ENCODE measurements at places on chromosomes 12 and 14.
A peak's percentile ranks its signal among the peaks of the same experiment; 100 is the strongest.

DNA sequence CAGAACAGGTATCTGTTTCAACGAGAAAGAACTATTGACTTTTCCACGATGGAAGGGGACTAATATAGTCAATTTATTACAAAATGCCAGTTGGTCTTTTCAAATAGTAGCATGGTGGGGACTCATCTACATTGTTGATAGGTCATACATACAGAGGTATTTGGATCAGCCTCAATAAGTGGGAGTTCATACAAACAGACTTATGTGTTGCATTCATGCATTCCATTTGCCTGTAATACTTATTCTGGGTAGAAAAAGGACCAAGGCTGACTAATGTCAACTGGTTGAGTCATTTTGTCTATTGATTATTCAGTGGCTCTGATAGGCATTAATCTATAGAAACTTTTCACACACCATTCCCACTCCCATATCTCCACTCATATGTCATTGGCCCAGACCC lies 41.5 kb upstream of the GLIPR1 start:
- no peak for DNase-seq

DNA sequence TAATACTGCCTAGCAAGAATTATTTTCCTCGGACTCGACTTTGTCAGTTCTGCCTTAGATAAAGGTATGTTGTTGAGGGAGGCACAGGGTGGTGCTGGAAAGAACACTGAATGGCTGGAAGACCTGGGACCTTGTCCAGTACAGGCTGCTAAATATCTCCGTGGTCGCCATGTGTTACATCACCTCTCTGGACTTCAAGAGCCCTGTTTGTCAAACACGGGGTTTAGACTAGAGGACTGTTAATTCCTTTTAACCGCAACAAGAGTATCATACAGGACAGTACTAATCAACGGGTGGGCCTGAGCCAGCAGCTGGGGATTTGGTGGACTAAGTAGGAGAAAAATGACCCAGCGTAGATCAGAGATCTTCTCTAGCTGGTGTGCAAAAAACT lies 476.3 kb downstream of the LRIG3 start:
- peak; percentile 54 for DNase-seq

DNA sequence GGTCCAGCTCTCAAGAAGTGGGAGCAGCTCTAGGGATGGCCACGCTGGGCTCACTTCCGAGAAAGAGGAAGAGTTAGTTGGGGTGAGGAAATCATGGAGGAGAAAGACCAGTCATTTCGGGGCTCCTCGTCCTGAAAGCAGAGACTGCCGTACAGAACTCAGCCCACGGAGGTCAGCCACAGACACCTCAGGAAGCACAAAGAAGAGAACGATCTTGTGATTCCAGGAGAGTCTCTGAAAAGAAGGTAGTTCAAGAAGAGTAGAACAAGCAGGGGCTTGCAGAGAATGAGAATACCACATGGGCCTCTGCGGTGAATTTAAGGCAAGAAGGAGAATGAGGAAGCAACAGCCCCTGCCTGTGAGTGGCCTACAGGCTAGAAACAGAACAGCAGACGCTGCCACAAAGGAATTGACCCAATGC lies 311.9 kb downstream of the CACNA1C start:
- DNase-seq, result no peak

GRCh38 chr12:131801254-131801866 lies 26.8 kb upstream of the MMP17 start:
- DNase-seq, result no peak

DNA sequence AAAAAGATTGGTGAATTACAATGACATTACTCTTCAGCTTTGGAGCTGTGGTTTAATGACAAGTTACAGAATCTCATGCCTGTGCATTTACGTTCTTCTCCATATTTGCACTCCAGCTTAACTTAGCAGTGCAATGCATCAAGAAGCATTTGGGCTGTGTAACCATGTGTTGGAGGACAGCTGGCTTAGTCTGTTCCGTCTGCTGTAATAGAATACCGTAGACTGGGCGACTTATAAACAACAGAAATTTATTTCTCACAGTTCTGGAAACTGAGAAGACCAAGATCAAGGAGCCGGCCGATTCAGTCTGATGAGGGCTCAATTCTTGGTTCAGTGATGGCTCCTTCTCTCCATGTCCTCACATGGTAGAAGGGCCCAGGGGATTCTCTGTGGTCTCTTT lies 943.5 kb downstream of the BCL11B start:
- no peak for DNase-seq

- DNase-seq, result peak; percentile 39
These were observed 59.4 kb downstream of the ZNF664 start for GRCh38 chr12:124032265-124032886.

DNA sequence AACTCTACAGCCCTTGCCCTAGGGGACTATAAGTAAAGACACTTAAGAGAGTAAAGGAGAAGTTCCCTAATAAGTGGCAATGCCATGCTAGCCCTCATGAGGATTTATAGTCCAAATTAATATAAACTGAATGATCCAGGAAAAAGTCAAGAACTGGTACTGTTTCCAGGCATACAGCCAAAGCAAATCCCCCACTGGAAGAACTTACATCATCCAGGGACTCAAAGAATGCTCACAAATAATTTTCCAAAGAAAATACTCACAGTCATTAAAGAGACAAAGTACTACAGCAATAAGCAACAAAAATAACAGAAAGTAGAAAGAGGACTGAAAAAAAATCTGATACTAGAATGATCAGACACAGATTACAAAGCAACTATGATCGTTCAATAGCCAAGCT lies 79.7 kb upstream of the RAP1B start:
- DNase-seq, result peak; percentile 87

- DNase-seq, result no peak
These were observed 208.7 kb upstream of the FOXN3 start for GRCh38 chr14:89625731-89626232.

DNA sequence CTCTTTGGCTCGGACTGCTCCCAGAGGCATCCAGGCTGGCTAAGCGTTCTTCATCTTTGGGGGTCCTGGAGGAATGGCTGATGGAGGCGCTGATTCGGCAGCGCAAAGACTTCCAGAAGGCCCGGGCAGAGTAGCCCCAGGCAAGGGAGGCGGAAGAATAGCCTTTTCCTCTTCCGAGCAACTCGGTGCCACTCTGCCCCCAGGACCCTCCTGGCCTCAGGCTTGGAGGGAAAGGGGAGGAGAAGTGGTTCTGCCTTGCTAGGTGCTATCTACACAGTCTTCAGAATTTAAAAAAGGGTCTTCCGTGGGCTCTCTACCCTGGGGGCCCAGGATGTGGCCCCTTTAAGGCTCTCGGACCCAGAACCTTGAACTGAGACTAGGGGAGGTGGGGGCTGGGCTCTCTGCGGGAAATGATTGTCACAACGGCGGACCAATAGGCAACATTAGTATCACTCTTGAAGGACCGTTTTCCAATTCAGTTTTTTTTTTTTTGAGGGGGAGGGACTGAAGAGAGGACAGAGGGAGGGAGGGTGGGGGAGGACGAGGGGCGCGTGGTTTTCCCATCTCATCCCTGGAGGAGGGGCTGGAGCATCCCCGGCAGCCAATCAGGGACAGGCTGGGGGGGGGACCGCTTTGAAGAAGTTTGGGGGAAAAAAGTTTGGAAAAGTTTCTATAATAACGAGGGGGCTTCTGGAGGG lies at the start of gene NFATC4:
TSS of gene NFATC4 (plus strand) at position 671 of the 698 bp plus-strand sequence. CDS start 157 bp downstream, outside the sequence.
- peak; percentile 81 for DNase-seq

- DNase-seq, result peak; percentile 67
These were observed 20.7 kb upstream of the NEK9 start for GRCh38 chr14:75147423-75148071.

- no peak for DNase-seq
These were observed 421.9 kb downstream of the LRFN5 start for GRCh38 chr14:42028607-42029006.

DNA sequence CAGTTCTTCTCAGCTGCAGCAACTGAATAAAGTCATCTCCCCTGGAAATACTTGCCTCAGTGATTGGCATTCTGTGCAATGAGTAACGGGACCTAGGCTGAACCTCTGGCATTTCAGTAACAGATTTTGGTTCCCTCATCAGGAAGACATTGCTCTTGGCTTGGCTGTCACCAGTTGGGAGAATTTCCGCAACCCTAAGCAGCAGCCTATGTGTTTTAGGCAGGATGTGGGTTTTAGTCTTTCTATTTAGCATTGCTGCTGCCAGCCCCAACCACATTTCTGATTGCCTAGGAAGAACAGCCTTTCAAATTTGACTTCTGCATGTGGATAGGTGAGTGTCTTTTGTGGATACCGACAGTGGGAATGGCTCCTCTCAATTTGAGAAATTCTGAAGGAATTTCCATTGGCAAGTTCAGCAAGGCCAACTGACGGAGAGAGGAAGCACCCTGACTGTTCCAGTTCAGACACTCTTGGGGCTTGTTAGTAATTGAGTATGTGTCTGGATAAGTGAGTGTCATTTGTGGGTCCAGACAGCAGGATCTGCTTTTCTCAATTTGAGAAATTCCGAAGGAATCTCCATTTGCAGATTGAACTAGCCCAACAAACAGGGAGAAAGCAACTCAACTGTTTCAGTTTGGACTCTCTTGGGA lies 19.0 kb upstream of the CLEC2A start:
- DNase-seq, result no peak

DNA sequence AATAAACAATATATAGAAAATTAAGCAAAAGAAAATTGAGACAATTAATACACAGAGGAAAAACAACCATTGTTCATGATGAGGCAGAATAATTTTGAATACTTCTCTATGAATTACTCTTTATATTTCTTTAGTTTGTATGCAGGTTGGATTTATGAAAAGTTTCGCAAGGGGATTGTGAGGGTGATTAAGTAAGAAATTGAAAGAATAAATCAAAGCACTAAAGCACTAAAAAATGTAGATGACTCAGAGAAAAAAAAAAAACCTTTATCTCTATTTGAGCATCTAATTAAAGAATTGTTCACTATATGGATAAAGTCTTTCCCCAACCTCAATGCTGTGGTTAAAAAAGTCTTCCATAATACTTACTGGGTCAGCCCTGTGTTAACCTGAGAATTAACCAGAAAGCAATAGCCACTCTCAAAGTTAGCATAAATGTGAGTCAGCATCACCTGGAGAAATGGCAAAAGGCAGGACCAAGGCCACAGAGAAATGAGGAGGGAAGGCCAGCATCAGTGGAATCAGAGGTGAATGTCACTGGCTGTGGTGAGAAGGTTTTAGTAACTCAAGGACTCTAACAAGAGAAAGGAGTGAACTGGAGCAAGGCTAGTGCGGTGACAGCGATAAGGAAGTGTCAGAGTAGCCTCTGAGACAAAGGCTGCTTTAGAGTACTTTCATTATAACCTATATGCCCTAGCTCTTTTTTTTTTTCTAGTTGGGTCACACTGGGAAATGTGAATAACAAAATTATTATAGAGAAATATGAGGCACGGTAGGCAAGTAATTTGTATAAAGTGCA lies 310.4 kb downstream of the KCNC2 start:
- peak; percentile 26 for DNase-seq

GRCh38 chr12:66393890-66394289 lies 91.6 kb downstream of the HELB start:
- no peak for DNase-seq

DNA sequence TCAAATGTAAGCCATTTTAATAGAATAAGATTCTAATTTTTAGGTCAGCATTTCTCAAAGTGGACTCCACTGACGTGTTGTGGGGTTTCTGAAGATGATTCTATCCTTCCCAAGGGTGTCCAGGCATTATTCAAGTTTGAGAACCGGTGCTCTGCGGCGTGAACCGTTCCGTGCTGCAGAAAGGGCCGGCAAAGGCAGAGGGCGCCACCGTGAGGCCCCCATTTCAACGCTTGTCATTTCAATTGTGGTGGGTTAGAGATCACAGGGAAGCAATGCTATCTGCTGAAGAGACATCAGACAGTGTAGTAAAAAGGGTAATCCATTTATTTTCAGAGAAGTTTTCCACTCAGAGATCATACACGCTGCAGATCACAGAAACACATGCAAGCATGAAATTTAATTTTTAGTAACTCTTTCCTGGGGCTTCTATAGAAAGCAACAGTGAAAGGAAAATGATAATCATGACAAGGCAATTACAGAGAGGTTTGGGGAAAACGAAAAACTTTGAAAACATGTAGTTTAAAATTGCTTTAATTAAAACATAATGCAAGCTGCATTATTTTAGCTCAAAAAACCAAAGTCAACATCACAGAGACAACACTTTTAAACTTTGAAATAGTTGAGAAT lies 201.7 kb downstream of the EXOC5 start:
- no peak for DNase-seq

DNA sequence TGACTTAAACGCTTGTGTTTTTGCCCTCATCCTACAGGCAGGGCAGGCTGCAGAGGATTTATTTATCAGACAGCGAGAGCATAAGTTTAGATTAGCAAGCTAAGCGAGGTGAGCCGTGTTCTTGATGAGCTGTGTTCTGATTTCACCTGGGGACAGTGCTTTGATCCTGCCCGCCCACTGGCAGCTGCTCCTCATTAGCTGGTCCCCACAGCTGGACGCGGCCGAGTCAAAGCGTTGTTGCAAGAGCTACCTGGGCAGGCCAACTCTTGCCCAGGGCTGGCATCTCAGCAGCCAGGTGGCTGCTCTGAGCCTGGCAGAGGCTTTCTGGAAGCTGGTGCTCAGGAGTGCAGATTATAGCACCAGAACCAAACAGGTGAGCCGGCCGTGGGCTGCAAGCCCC lies 46.8 kb upstream of the BEGAIN start:
- DNase-seq, result no peak

GRCh38 chr12:118981285-118982211 lies at the start of gene SRRM4:
TSS of gene SRRM4 (plus strand) at chr12:118981541. CDS start at chr12:118981883, 342 bp downstream.
- no peak for DNase-seq

- no peak for DNase-seq
These were observed 14.4 kb downstream of the GALNT16 start for GRCh38 chr14:69274321-69274720.

DNA sequence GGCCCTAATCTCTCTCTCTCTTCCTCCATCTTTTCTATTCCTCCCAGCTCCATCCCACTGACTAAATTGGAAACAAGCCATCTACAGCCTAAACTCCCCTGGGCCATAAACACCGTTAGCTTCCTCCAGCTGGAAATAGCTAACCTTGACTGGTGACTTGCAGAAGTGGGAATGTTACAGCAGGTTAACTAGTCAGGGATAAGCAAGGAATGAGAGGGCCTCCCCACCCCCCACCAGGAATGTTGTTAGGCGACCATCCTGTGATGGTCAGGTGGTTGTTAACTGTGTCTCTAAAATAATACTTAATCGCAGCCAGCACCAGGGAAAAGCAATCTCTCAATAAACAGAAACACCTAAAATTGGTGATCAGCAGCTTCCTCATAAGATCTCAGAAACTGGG lies 40.8 kb downstream of the MIS18BP1 start:
- peak; percentile 56 for DNase-seq

Measured in renal cortical epithelial cell (primary cell).